Astrocyte of the spinal cord (primary cell): ENCODE measurements at places on chromosomes 7 and 10.

DNA sequence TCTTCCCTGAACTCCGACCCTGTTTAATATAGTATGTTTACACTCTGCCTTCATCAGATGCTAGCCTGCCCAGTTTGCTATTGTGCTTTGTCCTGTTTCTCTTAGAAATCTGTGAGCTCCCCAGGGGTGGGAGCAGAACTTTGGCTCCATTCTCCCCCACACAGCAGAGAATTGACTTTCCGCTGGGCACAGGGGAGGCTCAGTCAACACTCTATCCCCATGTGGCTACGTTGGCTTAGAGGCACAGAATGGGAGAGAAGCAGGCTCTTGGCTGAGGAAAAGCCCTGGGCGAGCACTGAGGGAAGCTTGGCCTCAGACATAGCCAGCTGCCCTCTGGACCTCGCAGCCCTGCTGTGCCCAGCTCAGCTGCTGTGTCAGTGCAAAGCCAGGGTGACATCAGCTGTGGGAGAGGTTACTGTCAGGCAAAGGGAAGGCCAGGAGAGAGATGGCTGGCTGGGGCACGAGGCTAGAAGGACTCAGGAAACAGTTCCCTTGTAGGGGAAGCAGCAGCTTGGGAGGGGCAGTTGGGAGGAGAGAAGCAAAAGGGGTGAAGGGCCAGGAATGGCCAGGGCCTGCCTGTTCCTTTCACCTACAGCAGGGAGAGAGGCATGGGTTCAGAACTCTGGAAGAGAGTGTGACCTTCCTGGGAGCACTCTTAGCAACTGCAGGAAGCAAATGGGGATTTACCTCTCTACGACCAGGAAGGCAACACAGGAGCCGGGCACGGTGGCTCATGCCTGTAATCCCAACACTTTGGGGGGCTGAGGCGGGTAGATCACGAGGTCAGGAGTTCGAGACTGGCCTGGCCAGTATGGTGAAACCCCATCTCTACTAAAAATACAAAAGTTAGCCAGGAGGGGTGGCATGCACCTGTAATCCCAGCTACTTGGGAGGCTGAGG, 5.8 kb upstream of the SCD start:
- DNase-seq: peak; percentile 50

- no peak for DNase-seq
Measured at GRCh38 chr10:77223526-77224460, 413.8 kb downstream of the KCNMA1 start.

GRCh38 chr7:151352512-151352911, 10.9 kb downstream of the NUB1 start:
- no peak for DNase-seq

- DNase-seq: no peak
Measured at GRCh38 chr7:139441961-139442360, 41.5 kb downstream of the KLRG2 start.

- DNase-seq: no peak
Measured at GRCh38 chr10:124448696-124449169, 1.1 kb downstream of the NKX1-2 start.

GRCh38 chr7:143002106-143002505, 24.8 kb downstream of the OR9A2 start:
- no peak for DNase-seq

DNA sequence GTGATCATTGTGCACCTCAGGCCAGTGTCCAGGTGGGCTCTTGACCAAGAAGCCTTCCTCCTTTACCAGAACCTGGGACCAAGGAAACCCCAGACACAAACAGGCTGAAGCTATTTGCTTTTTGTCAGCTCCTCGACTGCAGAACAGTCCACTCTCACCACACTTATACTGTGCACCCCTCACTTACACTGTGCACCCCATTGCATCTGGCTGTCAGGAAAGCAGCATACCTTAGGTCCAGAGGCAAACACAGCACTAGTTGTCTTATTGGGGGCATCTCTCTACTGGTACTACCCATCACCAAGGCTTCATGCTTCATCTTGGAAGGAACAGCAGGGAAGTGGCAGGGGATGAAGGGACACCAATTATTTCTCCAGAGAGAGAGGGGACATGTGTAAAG, 198.1 kb downstream of the CXCL12 start:
- no peak for DNase-seq

DNA sequence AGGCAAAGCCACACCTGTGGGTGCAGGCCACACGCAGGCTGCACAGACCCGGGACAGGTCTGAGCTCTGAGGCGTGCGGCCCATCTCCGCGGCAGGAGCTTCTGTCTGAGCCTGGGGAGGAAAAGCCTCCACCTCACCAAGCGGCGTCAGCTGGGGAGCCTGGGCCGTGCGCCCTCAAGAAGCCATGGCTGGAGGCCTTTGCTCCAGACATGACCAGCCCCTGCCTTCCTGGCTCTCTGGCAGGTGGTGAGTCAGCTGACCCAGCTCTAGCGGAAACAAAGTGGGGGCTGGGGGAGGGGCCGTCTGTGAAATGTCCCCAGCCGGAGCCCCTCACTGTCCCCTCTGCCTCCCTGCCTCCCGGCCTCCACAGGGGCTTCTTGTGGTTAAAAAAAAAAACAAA, 12.5 kb downstream of the GPER1 start:
- DNase-seq: no peak

- DNase-seq: no peak
Measured at GRCh38 chr7:25652366-25652765, 424.1 kb upstream of the NPVF start.

GRCh38 chr7:105655067-105655466, 73.8 kb upstream of the EFCAB10 start:
- DNase-seq: peak; percentile 62

- DNase-seq: no peak
Measured at GRCh38 chr7:49791088-49791741, 17.8 kb downstream of the VWC2 start.

GRCh38 chr10:77780180-77780579, 142.6 kb upstream of the KCNMA1 start:
- no peak for DNase-seq

DNA sequence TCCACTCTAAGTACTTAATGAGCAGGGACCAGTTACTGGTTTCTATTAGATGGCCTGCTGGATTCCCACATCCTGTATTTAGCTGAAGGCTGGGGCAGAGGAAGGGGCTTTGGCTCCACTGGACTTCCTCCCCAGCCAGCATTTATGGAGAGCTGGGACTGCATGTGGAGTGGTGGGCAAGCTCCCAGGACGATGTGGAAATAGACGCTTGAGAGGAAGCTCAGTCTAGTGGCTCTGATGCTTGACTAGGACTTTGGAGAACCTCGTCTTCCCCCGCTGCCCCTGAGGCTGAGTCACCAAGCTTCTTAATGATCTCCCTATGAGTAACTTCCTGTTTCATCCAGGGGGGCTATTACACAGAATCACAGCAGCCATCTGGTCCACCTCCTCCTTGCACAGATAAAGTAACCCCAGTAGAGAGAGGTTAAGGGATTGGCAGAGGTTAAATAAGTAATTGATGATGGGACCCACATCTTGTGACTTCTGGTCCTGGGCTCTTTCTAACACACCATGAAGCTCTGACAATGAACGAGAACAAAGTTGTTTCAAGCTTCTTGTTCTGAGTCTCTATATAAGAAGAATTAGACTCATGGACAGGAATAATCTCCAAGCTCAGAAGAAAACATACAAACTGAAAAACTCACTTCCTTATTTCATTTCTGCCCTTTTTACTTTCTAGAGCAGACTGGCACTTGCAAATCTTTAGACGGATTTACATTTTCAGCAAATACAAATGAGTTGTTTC, 126.2 kb downstream of the PRPF18 start:
- DNase-seq: peak; percentile 98

DNA sequence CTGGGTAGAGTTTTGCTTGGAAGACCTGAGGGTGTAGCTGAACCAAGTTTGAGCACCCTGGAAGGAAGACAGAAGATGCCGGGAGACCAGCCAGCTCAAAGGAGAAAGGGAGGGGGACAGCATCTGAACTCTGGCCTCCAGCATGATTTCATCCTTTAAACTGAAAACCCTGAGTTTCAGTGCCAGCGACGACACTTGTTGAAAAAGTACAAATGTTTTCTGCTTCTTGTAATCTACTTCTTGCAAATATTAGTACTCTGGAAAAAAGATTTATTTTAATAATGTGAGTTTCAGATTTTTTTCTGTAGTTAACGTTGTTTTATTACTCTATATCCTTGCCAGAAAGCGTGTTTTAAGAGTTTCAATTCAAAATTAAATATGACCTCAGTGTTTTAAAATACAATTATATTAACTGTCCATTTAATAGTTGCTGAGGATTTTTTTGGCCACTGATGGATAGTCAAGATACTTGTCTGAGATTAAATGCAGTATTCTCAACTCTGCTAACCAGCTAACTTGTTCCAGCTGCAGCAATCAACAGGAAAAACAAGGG, 227.7 kb downstream of the MGMT start:
- DNase-seq: no peak

DNA sequence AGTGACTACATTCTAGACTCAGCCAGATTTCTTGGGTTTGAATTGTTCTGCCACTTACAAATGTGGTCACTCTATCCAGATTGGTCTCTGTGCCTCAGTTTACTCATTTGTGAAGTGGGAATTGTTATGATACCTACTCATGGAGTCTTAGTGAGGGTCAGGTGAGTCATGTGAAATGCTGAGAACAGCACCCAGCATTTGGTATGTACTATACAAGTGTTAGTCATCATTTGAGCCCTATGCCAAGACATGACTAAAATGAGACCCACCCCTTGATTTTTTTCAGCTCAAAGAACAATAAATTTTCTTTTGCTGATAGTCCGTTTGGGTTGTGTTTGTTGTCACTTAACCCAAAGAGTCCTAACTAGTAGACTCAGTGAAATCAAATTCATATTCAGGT, 92.8 kb downstream of the CHN2 start:
- DNase-seq: peak; percentile 91

- no peak for DNase-seq
Measured at GRCh38 chr7:585229-585711, 65.6 kb upstream of the PDGFA start.

- DNase-seq: no peak
Measured at GRCh38 chr10:80191589-80192270, 13.6 kb downstream of the ANXA11 start.

GRCh38 chr10:18474118-18474455, 177.3 kb downstream of the NSUN6 start:
- no peak for DNase-seq

DNA sequence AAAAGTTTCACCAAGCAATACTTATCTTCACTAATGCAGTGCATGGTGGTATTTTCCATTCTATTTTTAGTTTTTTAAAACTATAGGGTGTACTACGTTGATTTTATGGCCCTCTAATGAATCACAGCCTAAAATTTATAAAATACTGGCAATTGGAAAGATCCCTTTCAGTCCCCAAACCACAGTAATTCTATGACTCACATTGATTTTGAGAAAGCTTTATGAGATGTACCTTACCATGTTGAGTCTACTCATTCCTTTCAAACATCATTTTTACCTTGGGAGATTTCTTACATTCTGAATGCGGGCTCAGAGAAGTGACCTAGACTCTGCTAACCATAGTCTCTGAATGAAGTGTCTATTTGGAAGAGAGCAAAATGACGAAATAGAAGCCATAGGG, 141.6 kb downstream of the GPR85 start:
- DNase-seq: no peak

DNA sequence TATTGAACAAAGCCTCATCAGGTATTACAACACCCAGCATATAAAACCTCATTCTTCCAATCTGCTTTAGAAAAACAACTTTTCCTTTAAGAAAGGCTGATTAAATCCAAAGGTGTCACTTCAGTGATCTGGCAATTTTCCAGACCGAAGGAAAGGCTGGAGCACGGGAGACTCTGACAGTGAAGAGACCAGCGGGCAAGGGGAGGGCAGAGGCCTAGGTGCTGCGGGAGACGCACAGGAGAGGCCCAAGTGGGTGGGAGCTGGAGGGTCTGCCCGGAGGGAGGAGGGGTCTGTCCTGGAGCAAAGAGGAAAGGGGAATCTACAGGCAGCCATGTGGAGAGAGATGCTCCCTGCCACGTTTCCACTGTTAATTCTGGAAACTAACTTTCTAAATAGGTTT, 24.3 kb upstream of the PPP2R2D start:
- DNase-seq: no peak

GRCh38 chr7:134701272-134701671, 54.6 kb downstream of the BPGM start:
- no peak for DNase-seq

- DNase-seq: no peak
Measured at GRCh38 chr7:77504951-77505350, 32.1 kb upstream of the PTPN12 start.

GRCh38 chr10:77582710-77583115, 54.9 kb downstream of the KCNMA1 start:
- DNase-seq: peak; percentile 73
